Esophagus squamous epithelium (tissue), 5 donors: ENCODE measurements at places on chromosomes 4 and X. TPM values are rescaled to one million over a fixed set of nuclear protein-coding genes. Genes with fewer than 3 reads are reported as not detected.

DNA sequence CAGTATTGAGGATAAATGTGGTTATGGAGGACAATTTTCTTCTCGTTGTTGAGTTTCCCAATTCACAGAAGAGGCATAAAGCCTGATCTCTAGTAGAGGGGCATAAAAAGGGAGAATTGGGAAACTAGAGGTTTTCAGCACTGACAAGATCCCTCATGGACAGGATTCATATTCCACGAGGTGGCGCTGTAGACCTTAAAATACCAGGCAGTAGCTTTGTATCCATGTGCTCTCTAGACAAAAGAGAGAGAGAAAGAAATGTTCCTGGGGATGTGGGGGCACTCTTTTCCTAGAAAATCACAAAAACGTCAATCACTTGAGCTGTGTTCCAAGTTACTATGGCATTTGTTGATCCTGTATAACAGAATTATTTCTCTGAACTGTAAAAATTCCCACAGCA lies 128.3 kb downstream of the MAGEE1 start:
- H3K36me3 ChIP-seq: no peaks in the 10 kb centered on the region
- H3K27me3 ChIP-seq: no peaks in the 10 kb centered on the region
- H3K4me1 ChIP-seq: no peaks in the 10 kb centered on the region
- no peak for DNase-seq

- H3K36me3 ChIP-seq: no peaks in the 10 kb centered on the region
- no peaks in the 10 kb centered on the region for H3K27me3 ChIP-seq
- H3K27ac ChIP-seq: no peak overlapping the region
- DNase-seq: no peak
- H3K4me1 ChIP-seq: no peaks in the 10 kb centered on the region
- no peak overlapping the region for H3K4me3 ChIP-seq
These were observed 221.4 kb downstream of the TACR3 start for GRCh38 chr4:103498161-103499070.

ODAPH gene
- total RNA-seq: not detected

S100P gene
- total RNA-seq: 15.8 TPM

MSANTD1 gene
- total RNA-seq: not detected
